T-helper 17 cell (primary cell): ENCODE measurements at places on chromosomes 5 and 9. TPM values are rescaled to one million over a fixed set of nuclear protein-coding genes. Genes with fewer than 3 reads are reported as not detected.

The TRIM36 gene
- 0.40 TPM for total RNA-seq

The FAM174A gene
- 8.7 TPM for total RNA-seq

The XRCC4 gene
- 2.9 TPM for total RNA-seq

GRCh38 chr5:77867194-77867691 is 91.1 kb upstream of the TBCA start:
- no peak overlapping the region for H3K27ac ChIP-seq
- H3K4me3 ChIP-seq: no peak overlapping the region
- peaks cover 20% of the 10 kb centered on the region for H3K27me3 ChIP-seq
- no peaks in the 10 kb centered on the region for H3K4me1 ChIP-seq

DNA sequence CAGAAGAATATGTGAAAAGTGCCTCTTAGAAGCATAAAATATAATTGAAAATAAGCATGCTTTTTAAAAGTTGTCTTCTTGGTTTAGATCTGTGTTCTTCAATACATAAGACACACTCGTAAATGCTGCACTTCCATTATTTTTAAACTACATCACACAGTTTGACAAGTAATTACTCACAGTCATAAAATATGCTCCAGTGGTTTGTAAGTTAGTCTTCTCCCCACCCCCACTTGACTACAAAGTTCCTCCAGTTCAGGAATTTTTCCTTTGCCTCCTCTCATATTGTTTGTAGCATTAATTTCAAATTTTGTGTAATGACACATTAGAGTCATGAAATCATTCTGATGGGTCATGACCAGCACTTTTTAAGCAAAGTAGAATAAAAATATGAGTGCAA is 60.3 kb upstream of the PTGER4 start:
- no peak overlapping the region for H3K27ac ChIP-seq
- no peaks in the 10 kb centered on the region for H3K36me3 ChIP-seq
- H3K4me3 ChIP-seq: no peak overlapping the region
- H3K4me1 ChIP-seq: peaks cover 31% of the 10 kb centered on the region
- no peaks in the 10 kb centered on the region for H3K27me3 ChIP-seq

- DNase-seq: no peak
- peaks cover 32% of the 10 kb centered on the region for H3K27me3 ChIP-seq
- no peak overlapping the region for H3K4me3 ChIP-seq
- H3K27ac ChIP-seq: no peak overlapping the region
These were observed 52.4 kb downstream of the NREP start for GRCh38 chr5:111704452-111705085.

- H3K27me3 ChIP-seq: no peaks in the 10 kb centered on the region
- no peaks in the 10 kb centered on the region for H3K36me3 ChIP-seq
- H3K4me1 ChIP-seq: peaks cover 35% of the 10 kb centered on the region
- peak overlapping the region; percentile 22 for H3K4me3 ChIP-seq
- H3K27ac ChIP-seq: peak overlapping the region; percentile 96
These were observed 127.5 kb downstream of the PPP2R2B start for GRCh38 chr5:146751054-146751453.

DNA sequence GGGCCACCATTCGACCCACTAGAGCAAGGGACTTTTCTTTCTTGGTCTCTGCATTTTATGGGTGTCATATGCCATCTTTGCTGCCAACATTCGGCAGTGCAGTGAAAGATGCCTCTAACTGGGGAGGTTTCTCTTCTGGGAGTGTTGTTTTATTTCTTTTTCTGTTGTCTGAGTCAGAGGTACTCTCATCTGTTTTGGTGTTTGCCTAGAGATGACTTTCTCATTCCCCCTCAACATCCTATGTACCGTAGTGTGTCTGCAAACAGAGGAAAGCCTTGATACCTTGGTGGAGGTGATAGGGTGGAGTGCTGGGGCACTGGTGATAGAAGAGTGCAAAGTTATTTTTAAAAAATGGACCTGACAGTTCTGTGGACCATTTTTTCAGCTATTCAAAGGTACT is 182.1 kb downstream of the ARHGAP26 start:
- H3K4me1 ChIP-seq: peaks cover 4% of the 10 kb centered on the region
- H3K4me3 ChIP-seq: no peak overlapping the region
- H3K27me3 ChIP-seq: no peaks in the 10 kb centered on the region
- no peak overlapping the region for H3K27ac ChIP-seq

- H3K27ac ChIP-seq: no peak overlapping the region
- no peak for DNase-seq
- H3K27me3 ChIP-seq: no peaks in the 10 kb centered on the region
These were observed 23.9 kb upstream of the PPP2R2B start for GRCh38 chr5:146902471-146902870.
